ENCODE measurements at places on chromosomes 13 and 19.

- no peak for DNase-seq
These were observed at the start of gene CTXN1 for GRCh38 chr19:7926021-7926726. TSS of gene CTXN1 (minus strand) at chr19:7926135. CDS start at chr19:7925538, 597 bp downstream.

DNA sequence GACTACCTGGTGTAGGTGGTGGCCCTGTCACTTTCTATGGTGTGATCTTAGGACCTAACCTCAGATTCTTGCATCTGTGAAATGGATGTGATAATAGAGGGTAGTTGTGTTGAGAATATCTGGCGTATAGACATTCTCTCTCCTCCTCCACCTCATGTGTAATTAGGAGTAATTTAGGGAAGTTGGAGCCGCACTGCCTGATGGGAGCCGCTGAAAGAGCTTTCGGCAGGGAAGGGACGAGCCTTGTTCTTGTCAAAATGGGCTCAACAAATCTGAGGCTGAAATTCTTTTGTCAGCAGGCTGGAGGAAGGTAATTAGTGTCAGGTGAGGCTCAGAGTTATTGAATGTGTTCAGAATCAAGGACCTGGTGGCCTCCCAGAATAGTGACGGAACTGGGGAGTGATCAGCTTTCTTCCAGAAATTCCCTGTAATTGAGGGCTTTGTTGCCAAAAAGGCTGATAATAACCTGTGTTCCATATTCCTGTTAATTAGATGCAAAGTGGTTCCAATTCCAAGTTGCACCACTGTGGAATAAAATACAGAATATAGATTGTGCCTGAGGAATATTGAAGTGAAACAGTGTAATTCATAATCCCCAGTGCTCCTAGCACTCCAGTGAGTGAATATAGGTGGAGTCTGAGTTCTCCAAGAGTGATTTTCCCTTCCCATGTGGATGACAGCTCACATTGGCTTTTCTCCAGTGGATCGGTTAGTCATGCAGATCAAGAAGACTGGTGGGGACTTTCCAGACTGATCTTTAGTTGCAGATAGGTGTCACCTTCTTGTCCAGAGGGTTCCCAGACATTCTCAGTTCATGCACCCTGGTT, 47.5 kb downstream of the SPATA13 start:
- DNase-seq: no peak

- no peak for DNase-seq
These were observed 3.0 kb upstream of the DIRAS1 start for GRCh38 chr19:2724148-2724557.

DNA sequence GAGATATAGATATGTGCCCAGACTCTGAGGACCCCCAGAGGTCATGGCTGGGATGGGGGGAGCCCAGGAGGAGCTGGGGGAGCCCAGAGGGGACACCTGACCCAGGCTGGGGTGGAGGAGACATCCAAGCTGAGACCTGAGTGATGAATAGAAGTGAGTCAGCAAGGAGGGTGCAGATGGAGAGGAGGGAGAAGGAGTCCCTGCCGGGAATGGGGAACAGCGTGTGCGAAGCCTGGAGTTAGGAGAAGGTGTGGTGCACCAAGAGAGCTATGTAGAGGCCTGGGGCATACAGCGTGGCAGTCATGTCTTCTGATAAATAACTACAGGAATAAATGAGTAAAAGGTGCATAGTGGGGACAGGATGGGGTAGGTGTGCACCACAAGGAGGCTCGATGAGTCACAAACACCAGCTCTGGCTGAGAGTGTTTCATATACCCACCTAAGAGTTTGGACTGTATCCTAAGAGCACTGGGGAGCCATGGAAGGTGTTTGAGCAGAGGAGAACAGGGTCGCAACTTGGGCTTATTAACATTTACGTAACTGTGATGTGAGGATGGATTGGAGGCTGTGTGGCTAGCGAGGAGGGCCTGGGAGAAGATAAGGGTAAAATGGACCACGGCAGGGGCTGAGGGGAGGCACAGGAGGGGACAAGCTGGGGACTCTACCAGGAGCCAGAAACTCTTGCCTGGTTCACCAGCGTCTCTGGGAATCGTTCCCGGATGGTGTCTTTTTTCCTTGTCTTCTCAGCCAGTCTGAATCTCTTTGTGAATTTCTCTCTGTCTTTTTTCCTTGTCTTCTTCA, 1.4 kb downstream of the CEACAM18 start:
- no peak for DNase-seq

DNA sequence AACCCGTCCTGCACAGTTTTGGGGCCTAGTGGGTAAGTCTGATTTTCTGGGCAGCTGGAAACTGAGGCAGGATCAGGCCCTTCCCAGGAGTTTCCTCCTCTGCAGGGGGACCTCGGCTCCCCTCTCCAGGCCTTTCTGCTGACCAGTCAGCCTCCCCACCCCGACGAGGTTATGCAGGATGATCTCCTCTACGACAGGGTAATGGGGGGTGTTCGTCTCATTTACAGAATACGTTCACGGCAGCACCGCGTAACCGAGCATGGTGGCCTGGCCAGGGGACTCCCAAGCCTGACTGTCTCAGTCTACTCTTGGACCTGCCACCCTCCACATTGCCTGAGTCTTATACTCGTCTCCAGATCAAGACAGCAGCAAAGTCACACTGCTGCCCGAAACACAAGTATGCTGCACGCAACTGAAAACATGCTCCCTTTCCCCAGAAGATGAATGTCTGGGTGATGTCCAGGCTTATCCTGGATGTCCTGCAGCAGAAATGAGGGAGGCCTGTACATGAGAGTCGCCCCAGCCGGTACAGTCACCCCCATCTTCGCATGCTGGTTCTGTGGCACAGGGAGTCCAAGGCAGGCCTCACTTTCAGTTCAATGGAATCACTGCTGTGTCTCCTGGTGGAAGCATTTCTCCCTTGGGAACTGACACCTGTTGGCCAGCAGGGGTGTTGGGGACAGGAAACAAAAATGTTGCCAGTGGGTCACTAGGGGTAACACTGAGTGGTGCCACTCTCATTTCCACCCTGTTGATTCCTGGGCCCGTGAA, 120.8 kb downstream of the SOX1 start:
- no peak for DNase-seq

- DNase-seq: no peak
These were observed 3.9 kb downstream of the SPIB start for GRCh38 chr19:50422397-50423278.

DNA sequence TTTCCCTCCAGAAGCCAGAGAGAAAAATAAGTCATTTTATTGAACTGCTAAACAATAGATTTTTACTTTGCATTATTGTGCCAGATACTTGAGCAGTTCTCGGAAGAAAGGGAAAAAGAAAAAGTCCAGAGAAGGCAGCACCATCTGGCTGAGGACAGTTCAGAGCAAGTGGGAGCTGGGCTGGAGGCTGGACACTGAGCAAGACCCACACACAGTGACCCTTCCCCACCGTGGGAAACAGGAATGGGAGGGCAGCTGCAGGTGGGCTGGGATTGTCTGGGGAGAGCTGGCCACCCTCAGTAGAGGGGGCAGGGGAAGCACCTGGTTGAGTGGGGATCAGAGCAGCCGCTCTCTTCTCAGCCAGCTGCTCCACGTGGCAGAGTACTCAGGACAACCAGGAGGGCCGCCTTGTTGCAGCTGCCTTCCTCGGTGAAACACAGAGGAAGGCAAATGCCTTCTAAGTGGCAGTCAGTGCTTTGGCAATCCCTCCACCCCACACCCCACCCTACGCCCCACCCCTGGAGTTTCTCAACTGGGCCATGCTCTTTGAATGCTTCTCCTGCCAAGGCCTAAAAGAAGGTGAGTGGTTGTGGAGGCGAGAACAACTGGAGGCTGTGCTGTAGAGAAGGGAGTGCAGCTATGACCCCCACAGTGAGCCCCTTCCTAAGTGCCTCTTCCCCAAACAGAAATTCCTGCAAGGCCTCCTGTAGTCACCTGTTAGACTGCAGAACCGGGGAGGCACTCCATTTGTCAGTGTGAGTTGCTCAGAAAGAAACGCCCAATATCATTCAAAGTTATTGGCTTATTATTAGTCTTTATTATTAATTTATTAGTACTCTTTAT, 179.3 kb downstream of the ZIC5 start:
- DNase-seq: no peak

GRCh38 chr13:94192431-94192975, 287.0 kb downstream of the DCT start:
- DNase-seq: no peak

DNA sequence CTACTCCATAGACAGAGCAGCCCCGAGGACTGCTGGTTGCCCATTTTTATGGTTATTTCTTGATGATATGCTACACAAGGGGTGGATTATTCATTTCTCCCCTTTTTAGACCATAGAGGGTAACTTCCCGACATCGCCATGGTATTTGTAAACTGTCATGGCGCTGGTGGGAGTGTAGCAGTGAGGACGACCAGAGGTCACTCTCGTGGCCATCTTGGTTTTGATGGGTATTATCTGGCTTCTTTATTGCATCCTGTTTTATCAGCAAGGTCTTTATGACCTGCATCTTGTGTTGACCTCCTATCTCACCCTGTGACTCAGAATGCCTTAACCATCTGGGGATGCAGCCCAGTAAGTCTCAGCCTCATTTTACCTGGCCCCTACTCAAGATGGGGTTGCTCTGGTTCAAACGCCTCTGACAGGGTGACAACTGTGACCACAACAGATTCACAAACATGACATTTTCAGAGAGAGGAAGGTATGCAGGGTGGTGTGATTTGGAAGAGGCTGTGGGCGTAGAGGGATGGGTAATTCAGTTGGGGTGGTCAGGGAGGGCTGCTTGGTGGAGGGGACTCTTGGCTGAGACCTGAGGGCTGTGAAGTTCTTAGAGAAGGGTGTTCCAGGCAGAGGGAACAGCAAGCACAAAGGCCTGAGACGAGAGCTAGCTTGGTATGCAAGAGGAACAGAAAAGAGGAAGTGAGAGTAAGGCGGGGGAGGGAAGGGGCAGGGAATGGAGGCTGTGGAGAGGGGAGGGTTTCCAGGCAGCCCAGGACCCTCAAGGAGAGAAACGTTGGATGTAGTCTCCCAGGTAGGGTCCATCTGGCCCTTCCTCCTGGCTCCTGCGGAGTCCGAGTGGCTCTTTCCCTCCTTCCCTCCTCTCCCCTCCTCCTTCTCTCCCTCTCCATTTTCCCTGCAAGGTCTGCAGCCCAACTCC, 23.5 kb downstream of the FAM187B start:
- DNase-seq: no peak

DNA sequence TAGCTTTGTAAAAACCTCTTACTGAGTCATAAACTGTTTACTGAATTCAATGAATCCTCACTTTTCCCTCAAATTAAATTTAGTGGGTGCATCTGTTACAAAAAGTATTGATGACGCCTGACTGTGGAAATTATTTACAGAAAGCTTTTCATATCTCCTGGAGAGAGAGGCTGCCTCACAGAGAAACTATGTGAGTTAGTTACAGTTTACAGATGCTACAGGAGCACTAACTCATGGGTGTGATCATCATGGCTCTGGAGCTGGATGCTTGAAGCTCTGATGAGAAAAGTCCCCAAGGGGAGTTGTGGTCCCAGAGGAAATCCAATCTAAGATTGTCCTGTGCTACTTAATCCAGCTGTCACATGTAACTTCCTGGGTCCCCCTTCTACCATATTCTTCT, 590.8 kb downstream of the LMO7 start:
- DNase-seq: no peak

DNA sequence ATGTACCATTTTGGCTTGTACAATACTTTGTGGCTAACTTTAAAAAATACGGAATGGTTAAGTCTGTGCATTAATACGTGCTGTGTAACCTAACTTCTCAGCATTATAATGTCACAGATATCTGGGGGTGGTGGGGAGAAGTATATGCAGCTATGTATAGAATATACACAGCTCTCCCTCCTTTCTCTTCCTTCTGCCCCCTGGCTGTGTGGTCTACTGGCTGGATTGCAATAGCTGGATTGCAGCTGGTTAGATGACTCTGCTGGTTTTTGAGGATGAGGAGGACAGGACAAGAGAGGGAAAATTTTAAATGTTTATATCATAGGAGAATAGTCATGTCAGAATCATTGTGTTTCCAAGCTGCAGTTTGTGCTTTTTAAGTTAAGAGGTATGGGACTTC, 9.7 kb downstream of the RNASEH2B start:
- no peak for DNase-seq

- DNase-seq: no peak
These were observed 2.7 kb upstream of the HNRNPL start for GRCh38 chr19:38852231-38853044.

DNA sequence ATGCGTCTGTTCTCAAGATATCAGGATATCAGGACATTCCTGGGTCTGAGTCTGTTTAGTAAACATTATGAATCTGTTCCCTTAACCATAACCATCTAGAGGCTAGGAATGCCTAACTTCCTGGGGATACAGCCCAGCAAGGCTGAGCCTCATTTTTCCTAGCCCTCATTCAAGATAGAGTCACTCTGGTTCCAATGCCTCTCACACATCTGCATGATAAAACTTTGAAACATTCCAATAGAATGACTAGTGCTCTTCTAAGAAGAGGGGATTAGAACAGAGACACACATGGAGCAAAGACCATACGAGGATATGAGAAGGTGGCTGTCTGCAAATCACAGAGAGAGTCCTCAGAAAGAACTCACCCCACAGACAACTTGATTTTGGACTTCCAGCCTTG, 20.6 kb upstream of the CABP5 start:
- DNase-seq: no peak

DNA sequence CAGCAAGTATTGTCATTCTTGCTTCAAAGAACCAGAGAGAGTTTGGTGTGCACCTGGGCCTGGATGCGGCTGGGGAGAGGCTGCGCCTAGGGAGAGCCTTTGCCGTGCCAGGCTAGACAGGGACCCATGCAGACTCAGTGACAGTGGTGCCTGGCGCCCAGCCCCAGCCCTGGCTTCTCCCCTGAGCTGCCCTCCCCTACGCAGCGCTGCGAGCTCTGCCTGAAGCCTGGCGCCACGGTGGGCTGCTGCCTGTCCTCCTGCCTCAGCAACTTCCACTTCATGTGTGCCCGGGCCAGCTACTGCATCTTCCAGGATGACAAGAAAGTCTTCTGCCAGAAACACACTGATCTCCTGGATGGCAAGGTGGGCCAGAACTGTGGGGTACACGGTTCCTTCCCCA, 12.0 kb downstream of the KMT2B start:
- DNase-seq: no peak

GRCh38 chr19:34229721-34230120, 24.6 kb upstream of the GARRE1 start:
- no peak for DNase-seq

DNA sequence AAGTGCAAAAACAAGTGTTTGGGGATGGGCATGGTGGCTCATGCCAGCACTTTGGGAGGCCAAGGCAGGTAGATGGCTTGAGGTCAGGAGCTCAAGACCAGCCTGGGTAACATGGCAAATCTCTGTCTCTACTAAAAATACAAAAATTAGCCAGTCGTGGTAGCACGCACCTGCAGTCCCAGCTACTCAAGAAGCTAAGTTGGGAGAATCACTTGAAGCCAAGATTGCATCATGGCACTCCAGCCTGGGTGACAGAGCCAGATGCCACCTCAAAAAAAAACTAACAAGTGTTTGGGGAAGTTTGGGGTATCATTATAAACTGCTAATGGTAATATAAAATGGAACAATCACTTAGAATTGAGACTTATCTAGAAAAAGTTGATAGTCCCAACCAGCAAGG, 24.6 kb downstream of the XPO4 start:
- no peak for DNase-seq

GRCh38 chr13:113763254-113763653, 4.2 kb downstream of the TMEM255B start:
- DNase-seq: no peak

Measured in BJ (cell line).